ENCODE measurements at places on chromosomes 3 and 15. TPM values are rescaled to one million over a fixed set of nuclear protein-coding genes. Genes with fewer than 3 reads are reported as not detected.

ATP10A gene
- 18.1 TPM for total RNA-seq

GUCA1C gene
- total RNA-seq = not detected

CCRL2 gene
- total RNA-seq = 0.97 TPM

GOLGA8S gene
- total RNA-seq = 0.05 TPM

RTP3 gene
- total RNA-seq = not detected

TADA3 gene
- 111 TPM for total RNA-seq

PPARG gene
- total RNA-seq = 1.3 TPM

INSYN1 gene
- total RNA-seq = not detected

TM6SF1 gene
- 0.38 TPM for total RNA-seq

RPLP1 gene
- total RNA-seq = 176 TPM

FBXL22 gene
- total RNA-seq = 2.1 TPM

MINAR1 gene
- total RNA-seq = 0.38 TPM

MGLL gene
- 31.9 TPM for total RNA-seq

STX19 gene
- not detected for total RNA-seq

Data from SJSA1 (cell line).